Hepatocyte (in vitro differentiated cells): ENCODE measurements at places on chromosomes 5 and 9. TPM values are rescaled to one million over a fixed set of nuclear protein-coding genes. Genes with fewer than 3 reads are reported as not detected.

The GPR150 gene
- 0.36 TPM in 1 of 2 replicates, not detected in the other for total RNA-seq

The MELK gene
- 11.0 and 12.5 TPM in 2 replicates for total RNA-seq

The LAMC3 gene
- total RNA-seq, result 12.4 and 29.5 TPM in 2 replicates

The SLIT3 gene
- total RNA-seq, result 43.8 and 58.4 TPM in 2 replicates

The PCDHGA4 gene
- total RNA-seq, result 0.17 and 0.28 TPM in 2 replicates

The GLT6D1 gene
- 0.20 TPM in 2 replicates for total RNA-seq

The PCDHA13 gene
- 4.1 and 4.3 TPM in 2 replicates for total RNA-seq

The FOXD4L6 gene
- total RNA-seq, result not detected in 2 replicates

The ENTPD2 gene
- total RNA-seq, result 1.8 and 2.3 TPM in 2 replicates

The IL5 gene
- total RNA-seq, result not detected in 2 replicates

The SELENOP gene
- 5,946 and 6,524 TPM in 2 replicates for total RNA-seq

The SLC45A2 gene
- total RNA-seq, result 1.4 TPM in 1 of 2 replicates, not detected in the other

The NACC2 gene
- total RNA-seq, result 12.3 and 13.0 TPM in 2 replicates

The CMYA5 gene
- 2.0 and 3.5 TPM in 2 replicates for total RNA-seq
